ENCODE measurements at places on chromosomes 16 and 17.
A peak's percentile ranks its signal among the peaks of the same experiment; 100 is the strongest.

GRCh38 chr17:82113941-82114340, 15.9 kb upstream of the FASN start:
- DNase-seq = no peak

DNA sequence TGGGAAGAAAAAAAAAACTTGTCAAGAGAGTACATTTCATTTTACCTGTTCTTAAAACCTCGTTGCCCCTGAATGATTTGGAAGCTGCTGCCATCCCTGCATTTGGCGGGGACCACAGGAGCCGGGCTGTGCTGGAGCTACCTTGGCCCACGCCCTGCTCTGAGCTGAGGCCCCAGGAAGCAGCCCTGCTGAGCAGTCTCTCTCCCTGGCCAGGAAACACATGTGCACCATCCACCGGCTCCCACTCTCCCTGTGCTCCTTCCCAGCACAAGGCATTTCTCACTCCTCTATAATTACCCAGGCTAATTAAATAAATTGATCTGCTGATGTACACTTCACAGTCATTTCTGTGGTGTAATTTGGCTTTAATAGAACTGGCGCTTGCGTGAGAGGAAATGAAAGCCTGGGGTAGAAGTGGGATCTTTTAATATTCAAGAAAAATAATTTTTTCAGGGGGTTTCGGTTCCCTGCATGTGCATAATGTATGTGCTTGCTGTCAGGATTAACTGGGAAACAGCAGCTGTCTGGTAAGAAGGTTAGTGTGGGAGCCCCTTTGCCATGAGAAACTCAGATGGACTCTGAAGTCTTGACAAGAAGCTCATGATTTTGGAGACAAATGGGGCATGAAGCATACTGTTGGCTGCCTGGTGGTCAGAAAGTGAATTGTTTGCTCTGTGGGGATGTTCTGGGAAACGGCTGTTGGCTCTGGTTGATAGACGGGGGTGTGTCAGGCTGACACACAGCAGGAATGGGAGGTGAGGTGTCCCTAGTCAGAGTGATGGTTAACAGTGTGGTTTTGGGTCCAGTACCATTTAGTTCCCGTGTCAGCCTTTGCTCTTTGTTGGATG, 252.3 kb upstream of the EEF2KMT start:
- no peak for DNase-seq

GRCh38 chr17:2138761-2139160, 83.9 kb downstream of the HIC1 start:
- DNase-seq = no peak

DNA sequence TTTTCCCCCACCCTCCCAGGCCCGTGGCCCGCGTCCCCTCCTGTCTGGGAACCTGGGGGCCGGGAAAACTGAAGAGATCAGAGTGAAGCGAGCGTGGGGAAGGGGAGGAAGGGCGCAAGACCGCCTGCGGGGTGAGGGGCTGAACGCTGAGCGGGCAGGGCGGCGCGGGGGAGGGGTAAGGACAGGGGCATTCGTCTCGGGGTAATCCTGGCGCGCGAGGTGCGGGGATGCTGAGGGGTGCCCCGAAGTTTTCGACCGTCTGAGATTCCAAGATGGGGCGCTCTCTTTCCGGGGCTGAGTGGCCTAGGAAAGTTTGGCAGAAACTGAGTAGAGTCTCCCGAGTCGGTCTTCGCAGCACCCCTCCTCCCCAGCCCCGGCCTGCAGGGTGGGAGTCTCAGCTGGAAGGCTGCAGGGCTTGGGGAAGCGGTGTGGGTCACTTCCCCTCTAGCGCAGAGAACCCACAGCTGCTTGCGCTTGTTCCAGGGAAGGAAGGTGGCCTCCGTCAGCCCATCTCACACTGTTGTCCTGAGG, 555 bp downstream of the TTYH2 start:
- no peak for DNase-seq

DNA sequence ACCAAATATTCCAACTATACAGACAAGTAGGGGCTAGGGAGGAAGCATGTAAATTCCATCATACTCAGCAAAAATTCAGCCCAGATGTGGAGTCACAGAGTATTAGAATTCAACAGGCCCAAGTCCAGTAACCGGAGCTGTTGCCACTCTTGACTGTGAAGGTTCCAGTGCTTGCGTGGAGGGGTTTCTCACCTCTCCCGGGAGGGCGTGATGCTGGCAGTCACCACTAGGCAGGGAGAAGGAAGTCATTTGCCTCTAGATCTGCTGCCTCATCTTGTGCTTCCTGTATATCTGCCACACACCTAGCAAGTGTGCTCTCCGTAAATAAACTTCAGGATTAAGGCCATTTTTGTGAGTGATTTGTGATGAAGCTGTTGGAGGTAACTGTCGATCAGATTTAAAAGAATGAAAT, 1.0 kb upstream of the CKLF start:
- DNase-seq = peak; percentile 34

GRCh38 chr17:34269969-34270368, at the start of gene CCL7:
Gene CCL7, plus strand, starts transcription at chr17:34270221. Its CDS starts 70 bp downstream, at chr17:34270291.
- DNase-seq = no peak

DNA sequence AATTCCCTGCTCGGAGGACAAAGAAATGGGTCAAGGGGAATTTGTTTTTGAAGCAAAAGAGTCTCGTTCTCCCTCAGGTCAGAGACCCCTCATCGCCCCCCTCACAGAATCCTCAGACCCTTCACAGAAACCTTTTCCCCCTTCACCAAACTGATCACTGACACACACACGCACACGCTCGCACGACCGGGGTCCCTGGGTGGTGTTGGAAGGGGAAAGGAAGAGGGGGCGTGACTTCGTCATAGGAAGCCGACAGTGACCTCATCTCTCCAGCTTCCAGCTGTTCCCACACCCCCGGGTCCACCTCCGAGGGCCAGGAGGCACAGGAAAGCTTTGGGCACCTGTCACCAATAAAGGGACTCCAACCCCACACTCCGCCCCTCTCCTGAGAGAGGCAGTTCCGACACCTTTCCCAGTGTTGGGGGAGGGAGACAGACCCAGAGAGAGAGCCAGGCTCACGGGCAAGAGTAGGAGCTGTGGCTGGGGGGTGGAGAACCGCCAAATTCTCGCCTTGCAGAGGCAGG, 1.2 kb downstream of the ASGR1 start:
- DNase-seq = no peak

DNA sequence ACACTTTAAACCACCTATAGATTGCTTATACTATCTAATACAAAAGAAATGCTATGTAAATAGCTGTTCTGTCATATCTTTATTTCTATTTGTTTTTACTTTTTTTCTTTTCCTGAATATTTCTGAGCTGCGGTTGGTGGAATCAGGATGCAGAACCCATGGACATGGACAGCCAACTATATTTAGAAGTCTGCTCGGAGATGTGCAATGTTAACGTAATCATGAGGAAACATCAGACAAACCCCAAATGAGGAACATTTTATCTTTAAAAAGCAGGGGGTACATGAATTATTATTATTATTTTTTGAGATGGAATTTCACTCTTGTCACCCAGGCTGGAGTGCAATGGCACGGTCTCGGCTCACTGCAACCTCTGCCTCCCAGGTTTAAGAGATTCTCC, 31.4 kb upstream of the GHDC start:
- no peak for DNase-seq

- DNase-seq = peak; percentile 26
These were observed 41.9 kb upstream of the RBBP6 start for GRCh38 chr16:24497440-24497839.

DNA sequence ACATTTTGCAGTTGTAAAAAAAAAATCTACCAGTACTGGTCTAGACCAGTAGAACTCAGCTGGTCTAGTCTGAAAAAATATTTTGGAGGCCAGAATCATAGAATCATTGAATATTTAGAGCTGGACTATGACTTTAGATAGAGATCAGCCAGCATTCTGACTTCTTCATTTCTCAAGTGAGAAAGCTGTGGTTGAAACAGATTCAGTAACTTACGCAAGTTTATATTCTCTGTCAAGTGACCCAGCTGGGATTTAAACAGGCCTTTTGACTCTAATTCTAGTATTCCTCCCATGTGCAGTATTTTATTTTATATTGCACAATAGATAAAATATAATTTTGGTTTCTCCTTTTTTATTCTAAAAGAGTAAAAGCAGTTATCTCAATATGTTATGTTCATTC, 4.9 kb downstream of the TNRC6A start:
- DNase-seq = no peak

DNA sequence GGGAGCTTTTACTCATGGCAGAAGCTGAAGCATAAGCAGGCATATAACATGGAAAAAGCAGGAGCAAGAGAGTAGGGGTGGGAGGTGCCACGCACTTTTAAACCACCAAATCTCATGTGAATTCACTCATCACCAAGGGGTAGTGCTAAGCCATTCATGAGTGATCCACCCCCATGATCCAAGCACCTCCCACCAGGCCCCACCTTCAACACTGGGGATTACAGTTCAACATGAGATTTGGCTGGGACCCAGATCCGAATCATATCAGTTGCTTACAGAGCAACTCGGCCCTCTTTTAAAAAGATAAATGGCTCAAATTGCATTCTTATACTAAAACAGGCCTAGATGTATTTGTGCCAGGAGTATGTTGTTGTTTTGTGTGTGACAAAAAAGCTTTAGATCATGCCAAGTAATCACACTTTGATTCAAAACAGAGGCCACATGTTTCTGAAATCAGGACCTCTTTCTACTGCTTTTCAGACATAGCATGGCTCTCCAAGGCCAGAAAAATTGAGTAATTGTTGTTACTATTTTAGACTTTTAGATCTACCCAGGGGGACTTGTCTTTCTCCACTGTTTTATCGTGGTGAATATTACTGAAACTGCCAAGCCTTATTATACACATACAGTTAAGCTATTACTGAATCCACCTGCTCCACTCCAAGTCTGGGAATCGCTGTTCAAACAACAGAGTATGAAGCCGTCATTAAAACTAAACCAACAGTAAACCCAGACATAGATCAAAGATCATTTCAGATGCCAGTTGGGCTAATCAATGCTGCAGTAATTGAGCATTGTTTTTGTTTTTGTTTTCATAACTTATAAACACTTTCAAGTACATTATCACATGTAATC, 163.3 kb downstream of the KCNJ2 start:
- no peak for DNase-seq

GRCh38 chr17:37094391-37094790, 145.6 kb downstream of the AATF start:
- DNase-seq = no peak

- no peak for DNase-seq
These were observed 16.3 kb downstream of the PIPOX start for GRCh38 chr17:29059281-29059680.

GRCh38 chr17:57707892-57708291, 37.2 kb downstream of the CCDC182 start:
- DNase-seq = peak; percentile 17

GRCh38 chr16:77221482-77221881, 22.3 kb downstream of the SYCE1L start:
- no peak for DNase-seq

DNA sequence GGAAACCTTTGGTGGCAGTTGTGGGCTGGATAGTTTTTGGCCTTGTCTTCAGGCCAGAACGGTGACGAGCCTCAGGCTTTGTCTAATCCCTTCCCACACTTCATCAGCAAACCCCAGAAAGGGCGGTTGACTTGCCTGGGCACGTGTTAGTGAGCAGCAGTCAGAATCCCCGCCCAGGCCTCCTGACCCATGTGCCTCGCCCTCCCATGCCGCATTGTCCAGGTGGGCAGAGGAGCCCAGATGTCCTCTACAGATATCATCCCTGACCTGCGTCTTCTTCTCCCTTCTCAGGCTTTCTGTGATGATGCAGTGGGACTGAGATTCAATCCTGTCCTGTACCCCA, 82.5 kb downstream of the OR1D5 start:
- no peak for DNase-seq

GRCh38 chr16:48556243-48556912, 53.6 kb downstream of the N4BP1 start:
- DNase-seq = no peak

- no peak for DNase-seq
These were observed 65.2 kb downstream of the ASIC2 start for GRCh38 chr17:33227911-33228310.

- no peak for DNase-seq
These were observed 670.2 kb downstream of the CDH8 start for GRCh38 chr16:61366006-61366405.

- no peak for DNase-seq
These were observed 594.3 kb upstream of the CDH5 start for GRCh38 chr16:65772134-65772732.

- DNase-seq = no peak
These were observed 170.7 kb downstream of the SEC14L1 start for GRCh38 chr17:77311371-77311981.

DNA sequence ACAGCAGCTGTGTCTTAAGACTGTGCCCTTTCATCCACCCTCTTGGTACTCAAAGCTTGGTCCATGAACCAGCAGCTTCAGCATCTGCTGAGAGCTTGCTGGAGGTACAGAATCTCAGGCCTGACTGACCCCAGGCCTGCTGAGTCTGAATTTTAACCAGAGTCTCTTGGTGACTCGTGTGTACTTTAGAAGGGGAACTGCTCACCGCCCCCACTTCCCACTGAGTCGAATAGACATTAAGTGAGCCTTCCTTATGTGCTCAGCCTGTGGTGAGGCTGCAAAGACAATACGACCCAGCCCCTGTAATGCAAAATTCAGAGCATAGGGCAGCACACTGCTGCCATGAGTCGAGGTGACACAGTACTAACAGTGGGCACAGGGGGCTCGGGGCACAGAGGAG, 662.8 kb downstream of the WWOX start:
- no peak for DNase-seq

DNA sequence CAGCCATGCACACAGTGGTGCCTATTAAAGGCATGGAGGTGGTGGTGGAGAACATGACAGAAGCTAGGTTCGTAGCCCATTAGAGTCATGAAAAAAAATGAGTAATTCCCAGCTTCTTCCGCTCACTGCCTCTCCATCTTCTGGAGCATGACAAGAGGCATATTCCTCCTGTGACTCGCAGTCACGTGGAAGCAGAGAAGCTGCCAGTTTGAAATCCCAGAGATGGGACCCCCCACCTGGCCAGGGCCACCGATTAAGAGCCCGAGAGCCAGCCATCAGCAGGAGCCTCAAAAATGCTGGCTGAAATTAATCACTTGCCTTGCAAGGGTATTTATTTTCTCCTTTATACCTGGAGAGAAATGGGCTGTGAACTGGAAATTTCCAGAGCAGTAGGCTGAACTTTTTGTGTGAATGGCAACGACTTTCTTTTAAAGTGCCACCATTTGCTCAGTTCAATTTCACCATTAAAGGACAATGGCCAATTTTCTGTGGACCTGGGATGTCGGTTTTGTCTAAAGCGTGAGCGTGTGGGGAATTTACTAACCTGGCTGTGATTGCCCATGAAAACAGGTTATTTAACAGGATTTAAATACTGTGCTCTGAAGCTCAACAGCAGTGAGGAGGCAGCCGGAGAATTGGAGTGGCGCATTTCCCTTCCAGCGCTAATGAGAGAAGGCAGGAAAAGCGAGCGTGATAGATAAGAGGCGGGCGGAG, 189.7 kb upstream of the SDK2 start:
- DNase-seq = no peak

DNA sequence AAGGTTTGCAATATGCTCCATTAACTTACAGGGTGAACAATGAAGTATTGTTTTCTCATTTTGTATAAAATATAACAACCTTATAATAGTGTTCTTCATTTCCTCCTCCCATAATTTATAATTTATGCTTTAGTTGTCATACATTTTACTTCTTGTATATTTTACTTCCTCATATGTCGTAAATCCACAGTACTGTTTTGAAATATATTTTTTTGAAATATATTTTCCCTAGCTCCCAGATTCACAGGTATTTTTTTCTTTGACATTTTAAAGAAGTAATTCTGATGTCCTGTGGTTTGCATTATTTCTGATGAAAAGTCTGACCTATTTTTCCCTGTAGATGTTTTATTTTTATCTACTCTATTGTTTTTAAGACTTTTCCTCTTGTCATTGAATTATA, 52.7 kb downstream of the VMP1 start:
- DNase-seq = no peak

Measured in T47D (cell line).